ENCODE measurements at places on chromosomes 12 and 14.

DNA sequence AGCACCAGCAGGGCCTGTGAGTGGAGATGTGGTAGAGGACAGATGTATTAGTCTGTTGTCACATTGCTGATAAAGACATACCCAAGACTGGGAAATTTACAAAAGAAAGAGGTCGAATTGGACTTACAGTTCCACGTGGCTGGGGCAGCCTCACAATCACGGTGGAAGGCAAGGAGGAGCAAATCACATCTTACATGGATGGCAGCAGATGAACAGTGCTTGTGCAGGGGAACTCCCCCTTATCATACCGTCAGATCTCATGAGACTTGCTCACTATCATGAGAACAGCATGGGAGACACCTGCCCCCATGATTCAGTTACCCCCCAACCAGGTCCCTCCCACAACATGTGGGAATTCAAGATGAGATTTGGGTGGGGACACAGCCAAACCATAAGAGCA, 361.9 kb downstream of the VRK1 start:
- no peak for DNase-seq

DNA sequence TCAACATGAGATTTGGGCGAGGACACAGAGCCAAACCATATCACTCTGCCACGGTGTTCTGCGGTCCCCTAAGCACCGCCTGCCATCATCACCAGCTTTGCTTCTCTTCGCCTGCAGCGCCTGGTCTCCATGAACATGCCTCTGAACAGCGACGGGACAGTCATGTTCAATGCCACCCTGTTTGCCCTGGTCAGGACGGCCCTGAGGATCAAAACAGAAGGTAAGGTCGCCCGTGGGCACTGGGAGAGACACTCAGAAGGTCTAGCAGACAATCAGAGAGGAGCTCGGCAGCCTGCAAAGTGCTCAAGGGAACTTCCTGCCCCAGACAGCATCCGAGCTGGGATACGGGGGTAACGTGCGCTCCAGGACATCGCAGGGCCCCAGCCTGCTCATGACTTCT, 126.0 kb upstream of the FKBP4 start:
- no peak for DNase-seq

GRCh38 chr14:53193193-53193592, 40.1 kb upstream of the DDHD1 start:
- DNase-seq, result no peak

DNA sequence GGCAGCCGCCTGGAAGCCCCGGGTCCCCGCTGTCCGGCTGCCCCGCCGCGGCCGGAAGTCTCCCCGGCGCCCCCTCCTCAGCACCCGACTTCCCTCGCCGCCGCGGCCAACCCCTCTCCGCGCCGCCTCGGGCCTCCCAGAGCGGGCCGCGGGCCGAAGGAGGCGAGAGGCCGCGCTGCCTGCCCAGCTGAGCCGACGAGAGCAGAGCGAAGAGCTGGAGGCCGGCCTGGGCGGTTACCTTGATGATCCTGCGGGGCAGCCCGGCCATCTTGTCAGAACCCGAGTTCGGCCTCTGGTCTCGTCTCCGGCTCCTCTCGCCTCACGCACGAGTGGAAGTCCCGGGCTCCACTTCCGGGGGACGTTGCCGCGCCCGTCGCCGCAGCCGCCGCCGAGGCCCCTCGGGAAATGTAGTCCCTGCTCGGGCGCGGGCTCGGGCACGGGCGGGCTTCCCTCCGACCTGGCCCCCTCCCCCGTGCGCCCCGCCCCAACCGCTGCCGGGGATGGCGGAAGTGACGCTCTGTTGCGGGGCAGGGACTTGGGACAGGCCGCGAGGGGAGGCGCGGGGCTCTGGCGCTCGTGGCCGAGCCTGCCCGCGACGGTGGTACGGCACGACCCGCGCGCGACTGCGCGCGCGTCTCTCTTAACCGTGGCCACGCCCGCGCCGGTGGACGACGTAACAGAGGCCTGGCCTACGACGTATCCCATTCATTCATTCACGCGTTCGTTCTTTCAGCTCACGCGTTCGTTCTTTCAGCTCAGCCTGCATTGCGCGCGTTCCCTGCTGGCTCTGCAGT, at the start of gene UBE2N:
Gene UBE2N, minus strand, starts transcription at position 331 of the 794 bp plus-strand sequence. Its CDS starts 63 bp downstream, at position 268.
- DNase-seq, result peak; percentile 96

GRCh38 chr14:78764240-78764639, 594.1 kb downstream of the NRXN3 start:
- no peak for DNase-seq

DNA sequence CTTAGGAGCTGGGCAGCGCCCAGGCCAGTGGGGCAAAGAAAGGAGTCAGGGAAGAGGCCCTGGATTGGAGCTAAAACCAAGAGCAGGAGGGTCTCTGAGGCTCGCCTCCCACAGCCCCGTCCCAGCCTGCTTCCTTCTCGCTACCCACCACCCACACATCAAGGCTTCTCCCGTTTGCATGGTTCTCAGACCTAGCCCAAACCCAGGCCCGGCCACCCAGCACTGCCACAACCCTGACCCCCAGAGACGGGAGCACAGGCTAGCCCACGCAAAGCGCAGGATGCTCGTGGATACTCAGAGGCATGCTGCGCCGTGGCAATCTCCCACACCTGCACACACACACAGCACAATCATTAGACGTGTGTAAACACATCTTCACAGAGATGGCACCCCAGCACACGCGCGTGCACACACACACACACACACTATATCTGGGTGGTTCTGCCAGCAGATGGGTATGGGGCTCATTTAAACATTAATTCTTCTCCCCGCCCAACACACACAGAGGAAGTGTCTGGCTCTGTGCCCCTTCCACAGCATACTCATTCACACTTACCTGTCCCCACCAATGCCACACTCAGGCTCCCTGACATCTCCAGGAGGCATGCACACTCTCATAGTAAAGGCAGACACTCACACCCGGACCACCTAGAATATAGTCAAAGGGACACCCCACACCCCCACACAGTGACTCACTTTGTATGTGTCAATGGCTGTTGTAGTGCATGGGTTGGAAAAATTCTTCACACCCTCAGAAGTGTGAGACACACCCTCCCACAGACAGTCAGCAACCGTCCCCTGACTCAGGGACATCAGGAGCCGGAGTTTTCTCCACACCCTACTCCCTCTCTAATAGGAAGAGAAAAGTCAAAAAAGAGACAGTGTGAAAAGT, 1.1 kb downstream of the CARMIL3 start:
- no peak for DNase-seq

- DNase-seq, result no peak
Measured at GRCh38 chr14:68297876-68298468, 478.4 kb downstream of the RAD51B start.

GRCh38 chr14:71203306-71203705, 296.0 kb downstream of the PCNX1 start:
- no peak for DNase-seq

DNA sequence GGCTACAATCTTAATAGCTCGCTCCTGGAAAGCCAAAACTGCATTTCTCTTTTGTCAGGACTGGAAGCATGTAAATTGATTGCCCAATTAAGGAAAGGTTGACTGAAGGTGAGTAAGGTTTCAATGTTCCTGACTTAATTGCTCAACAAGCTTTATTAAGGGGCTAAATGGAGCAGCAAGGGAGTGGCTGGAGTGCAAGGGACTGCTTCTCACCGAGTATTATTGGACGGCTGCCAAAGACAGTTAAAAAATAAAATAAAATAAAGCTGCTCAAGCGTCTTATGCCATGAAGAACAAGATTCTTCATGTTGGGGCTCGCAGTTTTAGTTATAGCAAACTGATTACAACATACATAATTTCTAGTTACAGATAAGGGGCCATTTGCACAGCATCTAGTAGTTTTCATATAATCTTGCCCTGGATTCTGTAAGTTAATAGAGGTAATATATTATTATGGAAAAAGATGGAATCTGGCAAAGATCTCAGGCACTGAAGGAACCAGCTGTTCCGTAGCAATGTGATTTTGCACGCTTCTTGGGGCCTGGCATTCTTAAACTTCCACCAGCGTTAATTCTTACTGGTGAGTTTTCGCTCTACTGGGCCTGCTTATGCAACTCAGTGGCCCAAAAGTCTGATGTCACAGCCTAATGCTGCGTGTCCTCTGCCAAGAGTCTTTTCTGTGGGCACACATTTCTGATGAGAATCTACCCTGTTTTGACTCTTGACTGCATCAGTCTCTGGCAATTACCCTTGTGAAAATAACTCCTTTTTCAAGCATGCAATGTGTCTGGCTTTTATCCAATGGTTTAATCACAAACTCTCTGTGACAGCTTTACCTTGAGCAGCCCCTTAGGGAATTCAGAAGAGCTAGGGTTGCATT, 108.5 kb downstream of the SLC38A1 start:
- DNase-seq, result peak; percentile 84

DNA sequence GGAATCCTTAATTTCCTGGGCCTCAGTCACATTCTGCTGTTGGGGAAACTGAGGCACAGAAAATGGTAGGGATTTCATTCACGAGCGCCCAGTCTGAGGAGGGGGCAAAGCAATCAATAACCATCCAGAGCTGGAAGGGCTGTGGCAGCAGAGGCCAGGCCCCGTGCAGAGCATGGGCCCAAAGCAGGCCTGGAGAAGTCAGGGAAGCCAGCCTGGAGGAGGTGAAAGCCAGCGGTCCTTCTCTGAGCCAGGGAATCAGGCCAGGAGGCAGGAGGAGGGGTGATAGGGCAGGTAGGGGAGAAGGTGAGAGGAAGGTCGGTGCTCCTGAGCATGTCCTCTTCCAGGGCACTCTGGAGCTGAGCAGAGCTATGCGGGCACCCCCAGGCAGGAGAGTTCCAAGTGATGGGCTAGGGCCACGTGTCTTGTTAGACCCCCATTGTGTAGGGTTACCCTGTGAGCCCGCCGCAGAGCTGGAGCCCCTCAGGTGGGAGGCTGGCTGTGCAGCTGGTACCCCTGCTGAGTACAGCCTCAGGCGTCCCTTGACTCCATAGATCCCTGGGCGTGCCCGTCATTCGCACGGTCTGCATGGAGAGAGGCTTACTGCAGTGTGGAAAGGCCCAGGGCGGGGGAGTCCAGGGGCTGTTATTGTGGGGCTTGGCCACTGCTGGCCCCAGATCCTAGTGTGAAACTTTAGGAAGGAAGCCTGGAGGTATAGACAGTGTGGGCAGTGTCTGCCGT, 4.8 kb downstream of the TNFAIP2 start:
- DNase-seq, result no peak

GRCh38 chr12:114759635-114760034, 75.7 kb upstream of the TBX3 start:
- no peak for DNase-seq

DNA sequence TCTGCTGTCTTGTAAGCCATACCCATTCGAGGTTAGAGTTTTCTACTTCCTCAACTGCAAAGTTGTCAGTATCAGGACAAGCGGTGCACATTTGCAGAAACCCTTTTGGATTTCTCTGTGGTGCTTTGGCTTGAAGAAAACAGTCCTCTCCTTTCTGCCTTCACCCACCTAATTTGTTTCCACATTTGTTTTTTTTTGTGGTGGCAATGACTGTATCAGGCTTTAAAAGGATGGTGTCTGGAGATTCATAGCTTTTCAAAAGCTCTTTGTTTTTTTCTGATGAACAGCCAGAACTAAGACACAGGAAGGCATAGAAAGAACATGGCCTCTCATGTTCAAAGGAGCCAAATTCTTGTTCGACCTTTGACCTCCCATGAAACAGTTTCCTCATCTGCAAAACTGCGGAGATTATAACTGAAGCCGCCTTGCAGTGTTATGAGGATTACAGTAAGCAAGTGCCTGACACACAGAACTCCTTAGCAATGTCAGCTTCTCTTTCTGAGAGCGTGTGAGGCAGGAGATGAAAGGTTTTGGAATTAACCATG, 270.6 kb upstream of the TBX3 start:
- DNase-seq, result no peak

- DNase-seq, result no peak
Measured at GRCh38 chr12:94150240-94151121, 2.1 kb downstream of the PLXNC1 start.

DNA sequence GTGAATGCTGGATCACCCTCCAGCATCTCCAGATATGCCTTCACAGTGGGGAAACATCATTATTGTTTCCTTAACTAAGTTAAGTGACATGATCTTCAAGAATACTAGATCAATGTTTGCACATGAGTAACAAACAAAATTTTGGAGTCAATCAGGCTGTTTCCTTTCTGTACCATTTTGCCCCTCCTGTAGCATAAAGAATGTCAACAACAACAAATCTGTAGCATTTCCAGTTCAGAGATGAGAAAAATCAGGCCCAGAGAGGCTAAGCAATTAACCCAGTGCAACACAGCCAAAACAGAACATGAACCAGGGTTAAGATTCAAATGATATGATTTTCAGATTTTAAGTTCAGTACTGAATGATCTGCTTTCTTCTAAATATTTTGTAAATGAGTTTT, 31.7 kb downstream of the SRRM4 start:
- no peak for DNase-seq

GRCh38 chr12:123468786-123469185, 10.8 kb downstream of the SNRNP35 start:
- DNase-seq, result no peak

GRCh38 chr12:81114226-81114625, 36.3 kb downstream of the ACSS3 start:
- DNase-seq, result no peak

- no peak for DNase-seq
Measured at GRCh38 chr14:42671636-42672035, 1065.0 kb downstream of the LRFN5 start.

DNA sequence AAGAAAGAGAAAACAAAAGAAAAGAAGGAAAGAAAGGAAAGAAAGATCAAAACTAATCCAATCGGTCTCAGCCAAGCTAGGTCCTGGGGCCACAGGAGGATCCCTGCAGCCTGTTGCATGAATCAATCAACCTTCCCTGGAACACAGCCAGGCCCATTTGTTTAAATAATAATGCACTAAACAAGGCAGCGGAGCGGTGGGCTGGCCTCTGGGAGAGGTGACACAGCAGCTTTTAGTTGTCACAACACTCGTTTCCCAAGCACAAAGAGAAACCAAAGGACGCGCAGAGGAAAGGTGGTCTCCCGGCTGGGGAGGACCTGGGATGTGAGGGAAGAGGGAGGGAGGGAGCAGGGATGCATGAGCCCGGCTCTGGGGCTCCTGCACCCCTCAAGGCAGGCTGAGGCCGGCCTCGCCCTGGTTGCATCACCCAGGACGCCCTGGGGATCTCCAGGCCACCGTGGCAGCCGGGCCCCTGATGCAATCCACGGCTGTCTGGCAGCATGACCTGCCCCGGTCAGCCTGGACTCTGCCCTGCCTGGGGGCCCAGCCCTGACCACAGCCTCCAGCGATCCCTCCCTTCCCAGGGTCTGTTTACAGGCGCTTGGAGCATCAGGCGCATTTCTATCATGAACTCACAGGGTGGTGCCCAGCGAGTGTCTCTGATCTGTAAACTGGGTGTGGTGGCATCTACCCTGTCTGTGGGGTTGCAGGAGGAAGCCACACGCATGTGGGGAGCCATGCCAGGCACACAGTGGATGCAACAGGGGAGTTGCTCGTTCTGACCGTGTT, 32.5 kb downstream of the MMP17 start:
- no peak for DNase-seq
